ENCODE measurements at places on chromosomes 12 and 14. TPM values are rescaled to one million over a fixed set of nuclear protein-coding genes. Genes with fewer than 3 reads are reported as not detected.
A peak's percentile ranks its signal among the peaks of the same experiment; 100 is the strongest.

DNA sequence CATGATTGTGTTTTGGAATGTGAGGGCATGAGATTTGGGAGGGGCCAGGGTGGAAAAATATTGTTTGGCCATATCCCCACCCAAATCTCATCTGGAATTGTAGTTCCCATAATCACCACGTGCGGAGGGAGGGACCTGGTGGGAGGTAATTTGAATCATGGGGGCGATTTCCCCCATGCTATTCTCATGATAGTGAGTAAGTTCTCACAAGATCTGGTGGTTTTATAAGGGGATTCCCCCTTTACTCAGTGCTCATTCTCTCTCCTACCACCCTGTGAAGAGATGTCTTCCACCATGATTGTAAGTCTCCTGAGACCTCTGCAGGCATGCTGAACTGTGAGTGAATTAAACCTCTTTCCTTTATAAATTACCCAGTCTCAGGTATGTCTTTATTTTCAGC, 15.7 kb downstream of the OR10P1 start:
- no peaks in the 10 kb centered on the region for H3K27me3 ChIP-seq
- H3K4me1 ChIP-seq = peaks cover 4% of the 10 kb centered on the region
- no peak for DNase-seq
- no peaks in the 10 kb centered on the region for H3K36me3 ChIP-seq
- H3K4me3 ChIP-seq = no peak overlapping the region

The EML1 gene
- 0.12 TPM for total RNA-seq

GRCh38 chr12:57142121-57142520, 5.3 kb downstream of the LRP1-AS start:
- no peak for DNase-seq
- H3K4me1 ChIP-seq = peaks cover 8% of the 10 kb centered on the region
- H3K27me3 ChIP-seq = no peaks in the 10 kb centered on the region
- H3K4me3 ChIP-seq = no peak overlapping the region
- no peaks in the 10 kb centered on the region for H3K36me3 ChIP-seq

The ABCB9 gene
- total RNA-seq = 6.7 TPM

- no peaks in the 10 kb centered on the region for H3K4me1 ChIP-seq
- DNase-seq = no peak
- no peak overlapping the region for H3K4me3 ChIP-seq
Observed at GRCh38 chr12:15131431-15131830, 89.8 kb downstream of the RERG start.

The INSM2 gene
- total RNA-seq = not detected

GRCh38 chr14:52051251-52051650, 17.6 kb downstream of the NID2 start:
- no peaks in the 10 kb centered on the region for H3K4me1 ChIP-seq
- H3K27me3 ChIP-seq = peaks cover 13% of the 10 kb centered on the region
- no peak overlapping the region for H3K27ac ChIP-seq
- no peak overlapping the region for H3K4me3 ChIP-seq
- no peak for DNase-seq
- H3K36me3 ChIP-seq = no peaks in the 10 kb centered on the region

The SRGAP1 gene
- total RNA-seq = not detected

DNA sequence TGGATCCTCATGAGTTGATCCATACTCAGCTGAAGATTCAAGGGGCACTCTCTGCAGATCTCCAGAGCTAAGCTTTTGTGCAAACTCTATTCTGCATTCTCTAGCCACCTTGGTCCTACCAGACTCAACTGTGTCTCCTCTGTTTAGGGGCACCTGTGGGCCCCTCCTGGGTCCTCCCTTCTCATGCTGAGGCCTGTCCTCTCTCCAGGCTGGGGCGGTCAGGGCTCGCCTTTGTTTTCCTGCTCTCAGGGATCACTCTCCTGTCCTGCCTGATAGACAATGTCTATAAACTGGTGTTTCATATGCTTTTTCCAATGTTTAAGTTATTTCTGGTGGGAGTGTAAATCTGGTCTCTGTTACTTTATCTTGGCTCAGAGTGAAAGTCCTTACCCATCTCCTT, 11.6 kb upstream of the KIF26A start:
- no peak for DNase-seq
- peaks cover 11% of the 10 kb centered on the region for H3K27me3 ChIP-seq
- no peak overlapping the region for H3K27ac ChIP-seq
- H3K4me3 ChIP-seq = no peak overlapping the region
- no peaks in the 10 kb centered on the region for H3K36me3 ChIP-seq

DNA sequence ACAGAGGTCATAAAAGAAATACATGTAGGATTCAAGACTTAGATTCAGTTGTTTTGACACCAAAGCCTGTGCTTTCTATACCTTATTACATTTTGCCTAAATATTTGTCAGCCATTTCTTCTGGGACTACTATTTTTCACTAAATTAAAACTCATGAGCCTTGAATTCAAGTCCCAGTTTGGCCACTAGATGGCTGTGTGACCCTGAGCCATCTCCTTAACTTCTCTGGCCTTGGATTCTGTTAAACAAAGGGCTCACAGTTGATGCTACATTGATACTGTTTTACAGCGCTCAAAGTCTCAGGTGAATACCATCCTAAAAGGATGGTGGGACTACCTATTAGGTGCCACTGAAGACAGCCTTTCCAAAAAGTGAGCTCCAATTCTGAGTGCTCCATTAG, 39.6 kb upstream of the CCDC198 start:
- H3K27ac ChIP-seq = no peak overlapping the region
- H3K27me3 ChIP-seq = no peaks in the 10 kb centered on the region
- no peaks in the 10 kb centered on the region for H3K36me3 ChIP-seq
- H3K4me3 ChIP-seq = no peak overlapping the region
- no peaks in the 10 kb centered on the region for H3K4me1 ChIP-seq
- peak; percentile 18 for DNase-seq

The TUNAR gene
- not detected for total RNA-seq

GRCh38 chr14:58784931-58785330, 147.2 kb downstream of the DACT1 start:
- H3K27me3 ChIP-seq = peaks cover 4% of the 10 kb centered on the region
- H3K4me1 ChIP-seq = no peaks in the 10 kb centered on the region
- DNase-seq = no peak
- H3K4me3 ChIP-seq = no peak overlapping the region
- H3K27ac ChIP-seq = no peak overlapping the region

The HPD gene
- not detected for total RNA-seq

The PLEKHG3 gene
- 36.0 TPM for total RNA-seq

DNA sequence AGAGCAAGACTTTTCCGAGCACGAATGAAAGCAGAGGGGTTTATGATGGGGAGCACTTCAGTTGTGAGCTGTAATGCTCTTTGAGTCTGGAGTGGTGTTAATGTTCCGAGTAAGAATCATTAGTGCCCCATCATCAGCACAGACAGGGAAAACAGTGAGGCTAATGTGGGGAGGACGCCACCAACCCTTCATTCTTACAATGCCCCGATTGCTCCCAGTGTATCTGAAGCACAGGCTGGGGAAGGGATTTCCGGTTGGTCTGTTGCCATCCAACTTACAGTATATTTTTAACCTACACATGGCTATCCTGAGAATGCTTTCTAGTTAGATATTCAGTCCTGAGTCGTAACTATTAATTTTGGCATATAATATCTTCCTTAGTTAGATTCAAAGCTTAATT, 141.6 kb downstream of the APAF1 start:
- no peak for DNase-seq
- H3K27me3 ChIP-seq = peaks cover 8% of the 10 kb centered on the region
- no peaks in the 10 kb centered on the region for H3K4me1 ChIP-seq
- H3K4me3 ChIP-seq = no peak overlapping the region
- H3K36me3 ChIP-seq = no peaks in the 10 kb centered on the region

DNA sequence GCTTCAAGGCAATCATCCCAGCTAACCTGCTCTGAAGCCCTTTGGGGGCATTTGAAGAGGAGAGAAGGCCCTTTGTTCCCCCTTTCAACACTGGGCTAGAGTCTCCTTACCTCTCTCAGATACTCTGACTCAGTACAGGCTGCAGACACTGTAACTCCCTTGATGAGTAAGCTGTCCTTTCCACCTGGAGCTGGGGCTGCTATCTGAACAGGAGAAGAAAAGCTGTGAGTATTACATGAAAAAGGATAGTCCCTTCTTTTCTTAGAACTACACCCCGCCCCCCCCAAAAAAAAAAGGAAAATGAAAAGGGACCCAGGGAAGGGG, 186.6 kb upstream of the PLEKHG7 start:
- H3K4me1 ChIP-seq = peaks cover 15% of the 10 kb centered on the region
- no peak overlapping the region for H3K27ac ChIP-seq
- no peak for DNase-seq
- no peak overlapping the region for H3K4me3 ChIP-seq
- no peaks in the 10 kb centered on the region for H3K27me3 ChIP-seq

- DNase-seq = no peak
- peaks cover 38% of the 10 kb centered on the region for H3K4me1 ChIP-seq
- peaks cover 81% of the 10 kb centered on the region for H3K36me3 ChIP-seq
Observed at GRCh38 chr12:76069339-76069738, 15.1 kb downstream of the NAP1L1 start.

The BMP4 gene
- total RNA-seq = 0.60 TPM

DNA sequence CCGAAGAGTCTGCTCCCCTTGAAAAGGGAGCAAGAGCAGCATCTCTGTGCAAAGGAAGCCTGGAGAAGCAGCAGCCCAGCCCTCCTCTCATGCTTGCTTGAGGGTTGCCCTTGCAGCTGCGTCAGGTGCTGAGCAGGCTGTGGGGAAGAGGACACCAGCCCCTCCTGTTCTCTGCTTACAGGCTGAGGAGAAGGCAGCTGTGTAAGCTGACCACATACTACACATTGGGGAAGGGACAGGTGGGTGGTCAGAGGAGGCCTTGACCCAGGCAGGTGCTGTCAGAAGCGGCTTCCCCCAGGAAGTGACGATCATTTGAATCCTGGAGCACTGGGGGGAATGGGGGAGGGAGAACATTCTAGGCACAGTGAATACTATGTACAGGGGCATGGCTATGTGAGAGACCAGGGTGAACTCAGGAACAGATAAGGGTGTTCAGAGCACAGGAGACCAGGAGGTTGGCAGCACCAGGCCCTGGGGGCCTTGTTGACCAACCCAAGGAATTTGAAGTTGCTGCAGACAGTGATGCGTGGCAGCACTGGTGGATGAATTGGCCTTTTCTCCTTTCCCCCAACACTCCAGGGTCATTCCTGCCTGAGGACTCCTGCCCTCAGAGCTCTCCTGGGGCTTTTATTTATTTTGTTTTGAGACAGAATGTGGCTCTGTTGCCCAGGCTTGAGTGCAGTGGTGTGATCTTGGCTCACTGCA, 2.7 kb upstream of the KLC1 start:
- H3K4me1 ChIP-seq = peaks cover 41% of the 10 kb centered on the region
- H3K4me3 ChIP-seq = no peak overlapping the region
- H3K36me3 ChIP-seq = no peaks in the 10 kb centered on the region
- H3K27ac ChIP-seq = no peak overlapping the region

GRCh38 chr14:99381688-99382060, 99.0 kb downstream of the SETD3 start:
- no peak overlapping the region for H3K27ac ChIP-seq
- no peaks in the 10 kb centered on the region for H3K36me3 ChIP-seq
- no peak overlapping the region for H3K4me3 ChIP-seq
- H3K27me3 ChIP-seq = peaks cover 2% of the 10 kb centered on the region

GRCh38 chr12:96371790-96372699, 28.2 kb downstream of the CDK17 start:
- no peaks in the 10 kb centered on the region for H3K27me3 ChIP-seq
- H3K27ac ChIP-seq = no peak overlapping the region
- H3K36me3 ChIP-seq = peaks cover 27% of the 10 kb centered on the region
- no peak for DNase-seq

Measured in activated CD4-positive, alpha-beta T cell treated with anti-CD3 and anti-CD28 coated beads, Interleukin-2, amount 10 ng/mL, durations not matched to agents 7 days and 5 days (primary cell).